ENCODE measurements at places on chromosomes 11 and 22. TPM values are rescaled to one million over a fixed set of nuclear protein-coding genes. Genes with fewer than 3 reads are reported as not detected.
A peak's percentile ranks its signal among the peaks of the same experiment; 100 is the strongest.

- H3K27ac ChIP-seq, result no peak overlapping the region
- peaks cover 8% of the 10 kb centered on the region for H3K36me3 ChIP-seq
- H3K27me3 ChIP-seq, result no peaks in the 10 kb centered on the region
- H3K4me1 ChIP-seq, result no peaks in the 10 kb centered on the region
Observed at GRCh38 chr11:8671193-8671612, 11.3 kb downstream of the TRIM66 start.

DNA sequence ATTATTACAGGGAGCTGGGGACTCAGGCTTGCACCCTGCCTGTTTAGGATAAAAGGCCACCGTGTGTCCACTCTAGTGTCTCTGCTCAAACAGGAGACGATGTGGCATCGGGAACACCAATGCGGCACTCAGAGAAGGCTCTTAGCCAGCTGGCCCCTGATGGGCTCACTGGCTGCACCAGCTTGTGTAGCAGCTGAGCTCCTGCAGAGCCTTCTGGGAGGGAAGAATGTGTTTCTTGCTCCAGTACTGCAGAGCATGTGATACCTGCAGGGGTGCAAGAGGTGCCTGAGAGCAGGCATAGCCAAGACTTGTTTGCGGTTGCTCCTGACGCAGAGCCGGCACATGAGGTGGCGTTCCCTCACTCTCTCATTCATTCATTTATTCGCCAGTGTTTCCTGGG is 44.4 kb upstream of the KCNQ1OT1 start:
- H3K4me1 ChIP-seq, result no peaks in the 10 kb centered on the region
- no peaks in the 10 kb centered on the region for H3K36me3 ChIP-seq
- H3K27me3 ChIP-seq, result no peaks in the 10 kb centered on the region
- no peak overlapping the region for H3K27ac ChIP-seq
- H3K4me3 ChIP-seq, result no peak overlapping the region

GRCh38 chr11:12798609-12799011 is 124.4 kb downstream of the TEAD1 start:
- peaks cover 22% of the 10 kb centered on the region for H3K27me3 ChIP-seq
- no peak overlapping the region for H3K4me3 ChIP-seq
- H3K27ac ChIP-seq, result no peak overlapping the region
- H3K4me1 ChIP-seq, result no peaks in the 10 kb centered on the region

GRCh38 chr11:65133724-65134123 is 595 bp downstream of the SYVN1 start:
- no peak for DNase-seq
- peak overlapping the region; percentile 99 for H3K4me3 ChIP-seq
- peak overlapping the region; percentile 100 for H3K27ac ChIP-seq
- peaks cover 14% of the 10 kb centered on the region for H3K27me3 ChIP-seq

- peak; percentile 28 for DNase-seq
- peaks cover 8% of the 10 kb centered on the region for H3K36me3 ChIP-seq
- H3K4me3 ChIP-seq, result no peak overlapping the region
- peaks cover 6% of the 10 kb centered on the region for H3K27me3 ChIP-seq
- H3K4me1 ChIP-seq, result peaks cover 16% of the 10 kb centered on the region
Observed at GRCh38 chr11:44870615-44871176, 80.0 kb downstream of the TP53I11 start.

Gene SCGB1C1
- polyA plus RNA-seq, result not detected

Gene E2F8
- polyA plus RNA-seq, result 0.17 TPM
